ENCODE measurements at places on chromosomes 3 and 15.

DNA sequence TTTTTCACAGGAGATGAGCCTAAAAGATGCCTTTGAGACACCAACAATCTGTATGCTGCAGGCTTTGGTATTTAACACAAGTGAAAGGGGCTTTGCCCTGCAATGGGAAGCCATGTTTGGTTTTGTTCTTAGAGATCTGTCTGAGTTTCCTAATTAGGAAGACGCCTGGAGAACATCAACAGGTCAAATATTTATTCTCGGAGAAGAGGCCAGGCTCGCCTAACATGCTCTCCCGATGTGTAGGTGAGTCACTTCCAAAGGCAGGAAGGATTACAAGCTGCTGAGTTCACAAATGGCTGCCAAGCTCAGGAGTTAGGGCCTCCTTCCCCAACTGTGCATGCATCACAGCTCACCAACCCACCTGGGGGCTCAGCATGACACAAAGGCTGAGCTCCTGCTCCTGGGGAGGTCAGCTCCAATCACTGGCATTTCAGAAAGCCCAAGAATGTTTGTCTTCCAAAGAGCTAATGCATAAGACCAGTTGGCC lies 119.5 kb upstream of the PRICKLE2 start:
- peak; percentile 48 for DNase-seq

DNA sequence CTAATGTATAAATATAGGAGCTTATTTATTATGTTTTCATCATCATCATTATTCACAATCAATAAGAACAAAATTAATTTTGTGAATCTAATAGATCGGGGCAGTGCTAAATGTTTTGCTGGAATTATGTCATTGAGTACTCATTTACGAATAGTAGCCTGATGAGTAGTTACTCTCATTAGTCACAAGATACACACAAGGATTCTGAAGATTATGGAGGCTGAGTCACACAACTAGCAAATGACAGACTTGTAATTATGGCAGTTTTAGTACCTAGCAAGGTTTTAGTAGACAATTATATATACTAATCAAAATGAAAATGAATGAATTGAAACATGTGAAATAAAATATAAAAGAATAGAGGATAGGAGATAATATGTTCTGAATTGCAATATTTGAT lies 954.2 kb downstream of the CADM2 start:
- DNase-seq = no peak

DNA sequence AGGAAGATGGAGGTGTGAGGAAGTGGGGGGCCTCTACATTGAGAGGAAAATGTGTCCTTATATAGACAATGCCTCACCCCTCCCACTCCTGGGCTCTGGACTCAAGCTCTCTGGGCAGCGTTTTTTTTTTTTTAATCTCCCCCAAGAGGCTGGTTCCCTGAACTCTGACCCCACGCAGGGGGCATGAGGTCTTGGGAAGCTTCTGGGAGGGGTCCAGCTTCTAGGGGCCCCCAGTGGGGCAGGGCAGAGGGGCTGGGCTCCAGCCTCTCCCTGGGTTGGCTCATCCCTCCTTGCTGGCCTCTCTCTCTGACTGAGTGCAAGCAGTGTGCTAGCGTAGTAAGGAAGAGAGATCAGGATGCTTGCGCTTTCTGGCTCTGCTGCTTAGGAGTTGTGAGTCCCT lies 101.4 kb upstream of the HACD2 start:
- DNase-seq = no peak

DNA sequence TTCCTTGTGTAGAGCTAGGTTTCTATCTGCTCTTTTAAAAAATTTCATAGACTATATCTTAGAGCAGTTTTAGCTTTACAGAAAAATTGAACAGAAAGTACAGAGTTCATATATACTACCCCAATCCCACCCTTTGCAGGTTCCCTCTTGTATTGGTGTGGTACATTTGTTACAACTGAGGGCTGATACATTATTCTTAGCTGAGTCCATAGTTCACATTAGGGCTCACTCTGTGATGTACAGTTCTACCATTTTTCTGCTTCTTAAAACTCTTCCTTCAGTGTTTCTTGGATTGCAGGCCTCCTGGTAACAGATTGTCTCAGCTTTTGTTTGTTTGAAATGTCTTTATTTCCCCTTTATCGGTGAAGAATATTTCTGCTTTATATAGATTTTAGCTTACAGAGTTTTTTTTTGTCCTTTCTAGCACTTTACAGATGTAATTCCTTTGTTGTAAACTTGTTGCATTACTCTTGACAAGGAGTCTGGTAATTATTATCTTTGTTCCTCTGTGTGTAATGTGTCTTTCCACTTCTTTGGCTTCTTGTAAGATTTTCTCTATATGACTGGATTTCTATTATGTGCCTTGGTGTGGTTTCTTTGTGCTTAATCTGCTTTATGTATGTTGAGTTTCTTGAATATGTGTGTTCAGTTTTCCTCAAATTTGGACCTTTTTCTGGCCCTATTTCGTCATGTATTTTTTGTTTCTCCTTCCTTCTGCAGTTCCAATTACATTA lies 25.3 kb downstream of the MEF2A start:
- no peak for DNase-seq

DNA sequence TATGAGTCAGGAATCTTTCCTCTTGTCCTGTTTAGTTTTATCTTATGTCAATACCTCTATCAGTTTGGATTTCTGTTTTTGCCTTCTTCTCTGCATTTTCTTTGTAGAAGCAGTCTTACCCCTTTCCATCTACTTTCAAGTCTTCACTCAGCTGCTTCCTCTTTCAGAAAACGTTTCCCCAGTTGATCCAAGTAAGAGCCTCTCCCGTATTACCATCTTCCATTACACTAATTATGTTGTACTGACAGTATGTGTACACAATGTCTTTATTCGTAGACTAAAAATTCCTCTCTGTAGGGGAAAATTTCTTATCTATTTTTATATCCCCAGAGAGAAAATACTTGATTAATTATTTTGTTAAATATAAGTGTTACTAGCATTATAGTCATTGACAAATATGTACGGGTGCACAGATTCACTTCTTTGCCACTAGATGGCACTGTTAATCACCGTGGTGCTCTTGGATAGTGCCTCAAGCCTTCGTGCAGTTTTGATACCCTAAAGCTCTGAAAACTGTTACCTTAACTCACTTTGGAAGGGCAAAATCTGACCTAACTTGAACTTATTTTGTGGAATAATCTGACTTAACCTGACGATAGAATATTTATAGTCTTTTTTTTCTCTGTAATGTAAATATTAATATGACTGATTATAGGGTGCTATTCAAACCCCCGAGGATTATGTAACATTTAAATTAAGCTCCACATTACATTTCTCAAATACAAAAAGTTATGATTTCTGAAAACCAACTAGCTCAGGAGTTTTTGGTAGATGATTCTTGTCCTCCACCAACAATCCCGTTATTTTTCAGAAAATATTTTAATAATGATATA lies 74.2 kb upstream of the POU1F1 start:
- peak; percentile 48 for DNase-seq

DNA sequence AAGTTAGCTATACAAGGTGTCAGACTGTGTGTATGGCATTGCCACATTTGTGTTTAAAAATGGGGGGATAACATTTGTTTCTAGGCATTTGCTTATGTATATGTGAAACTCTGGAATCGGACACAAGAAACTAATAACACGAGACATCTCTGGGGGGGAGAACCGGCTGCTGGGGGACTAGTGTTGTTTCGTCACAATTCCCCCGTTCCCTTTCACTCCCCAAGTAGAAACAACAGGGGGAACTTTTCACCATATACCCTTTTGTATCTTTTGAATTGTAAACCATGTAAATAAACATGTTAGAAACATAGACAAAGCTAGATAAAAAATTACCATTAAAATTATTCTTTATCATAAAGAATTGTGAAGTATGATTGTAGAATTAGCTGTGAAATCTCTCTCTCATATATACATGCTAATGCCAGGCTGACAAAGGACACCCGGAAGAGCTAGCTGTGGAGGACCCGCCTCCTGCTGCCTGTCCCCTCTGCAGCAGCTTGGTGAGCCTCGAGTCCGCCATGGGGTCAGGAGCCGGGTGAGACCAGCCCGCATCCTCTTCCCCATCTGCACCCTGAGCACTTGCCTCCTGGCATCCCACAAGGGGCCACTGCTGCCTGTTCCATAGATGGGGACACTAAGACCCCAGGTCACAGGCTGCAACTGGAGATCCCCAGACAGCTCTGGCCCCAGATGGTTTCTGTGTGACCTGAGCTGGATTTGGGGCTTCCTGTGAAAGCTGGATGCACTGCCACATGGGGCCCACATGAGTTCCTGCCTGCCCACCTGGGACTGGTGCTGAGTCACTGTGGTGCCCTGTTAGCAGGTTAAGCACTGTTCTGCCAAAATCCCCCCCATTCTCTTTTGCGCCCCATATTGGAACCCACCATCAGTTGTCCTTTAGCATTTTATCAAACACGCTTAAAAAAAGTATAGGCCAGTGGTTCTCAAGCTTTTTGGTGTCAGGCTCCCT lies 91.6 kb downstream of the IQSEC1 start:
- DNase-seq = no peak

- peak; percentile 9 for DNase-seq
Measured at GRCh38 chr3:18556001-18556408, 130.9 kb upstream of the SATB1 start.

GRCh38 chr15:23565395-23566070 lies at the start of gene MKRN3:
MKRN3 (plus strand) TSS chr15:23565674; CDS start chr15:23565783, 109 bp downstream.
- DNase-seq = peak; percentile 87

- no peak for DNase-seq
Measured at GRCh38 chr3:9666704-9667445, 17.6 kb downstream of the MTMR14 start.

DNA sequence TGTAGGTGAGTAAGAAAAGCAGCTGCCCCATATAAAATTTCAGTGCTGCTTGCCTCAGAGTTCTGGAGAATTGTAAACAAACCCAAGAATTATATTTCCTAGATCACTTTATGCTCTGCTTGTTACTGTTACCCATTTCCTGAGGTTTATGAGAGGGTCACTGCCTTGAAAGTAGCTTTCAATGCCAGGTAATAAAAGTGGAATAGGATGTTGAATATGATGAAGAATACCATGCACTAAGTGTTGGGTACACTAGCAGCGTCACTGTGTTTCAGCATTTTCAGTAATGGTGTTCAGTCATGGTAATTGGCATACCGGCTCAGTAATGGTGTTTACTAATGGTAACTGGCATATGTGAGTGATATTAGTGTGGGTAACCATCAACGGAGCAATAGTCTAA lies 449.8 kb upstream of the TPRG1 start:
- DNase-seq = no peak

DNA sequence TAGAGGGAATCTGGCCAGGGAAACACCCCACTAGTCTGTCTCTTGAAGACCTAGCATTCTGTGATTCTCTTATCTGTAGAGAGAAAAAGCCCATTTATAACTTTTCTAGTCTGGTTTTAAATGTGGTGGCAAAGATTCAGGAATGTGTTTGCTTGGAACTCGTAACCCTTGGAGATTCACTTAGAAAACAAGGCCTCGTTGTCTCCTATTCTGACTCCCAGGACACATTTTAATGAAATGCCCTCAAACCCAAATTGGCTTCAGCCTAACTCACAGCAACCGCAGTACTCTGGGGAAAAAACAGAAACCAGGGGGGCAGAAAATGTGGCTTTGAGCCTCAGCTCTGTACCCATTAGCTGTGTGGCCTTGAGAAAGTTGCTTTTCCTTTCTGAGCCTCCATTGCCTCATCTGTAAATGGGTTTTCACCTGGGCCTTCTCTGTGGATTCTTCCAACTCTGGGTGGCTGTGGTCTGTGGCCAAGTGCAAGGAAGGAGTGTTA lies 36.5 kb downstream of the RPLP1 start:
- peak; percentile 54 for DNase-seq
